HS-27A (cell line): ENCODE measurements at places on chromosomes 1 and 21.

DNA sequence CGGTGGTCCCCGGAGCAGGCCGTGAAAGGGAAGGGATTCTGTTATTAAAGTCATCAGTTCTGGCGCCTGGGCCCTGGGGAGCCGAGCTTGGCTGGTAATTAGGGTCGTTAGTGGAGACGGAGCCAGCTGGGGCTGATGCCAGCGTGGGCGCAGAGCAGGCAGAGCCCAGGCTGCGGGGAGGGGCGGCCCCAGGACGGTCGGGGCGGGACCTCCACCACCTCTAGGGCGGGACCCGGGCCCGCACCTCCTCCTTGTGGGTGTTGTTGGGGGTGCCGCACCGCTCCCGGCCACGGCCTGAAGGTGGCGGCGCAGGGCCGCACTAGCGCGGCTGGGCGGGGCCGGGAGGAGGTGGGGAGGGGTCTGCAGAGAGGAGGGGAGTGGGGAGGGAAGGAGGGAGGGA lies 470.6 kb downstream of the PTPRU start:
- DNase-seq: no peak

GRCh38 chr1:112264553-112264952 lies 131.5 kb upstream of the CTTNBP2NL start:
- no peak for DNase-seq

DNA sequence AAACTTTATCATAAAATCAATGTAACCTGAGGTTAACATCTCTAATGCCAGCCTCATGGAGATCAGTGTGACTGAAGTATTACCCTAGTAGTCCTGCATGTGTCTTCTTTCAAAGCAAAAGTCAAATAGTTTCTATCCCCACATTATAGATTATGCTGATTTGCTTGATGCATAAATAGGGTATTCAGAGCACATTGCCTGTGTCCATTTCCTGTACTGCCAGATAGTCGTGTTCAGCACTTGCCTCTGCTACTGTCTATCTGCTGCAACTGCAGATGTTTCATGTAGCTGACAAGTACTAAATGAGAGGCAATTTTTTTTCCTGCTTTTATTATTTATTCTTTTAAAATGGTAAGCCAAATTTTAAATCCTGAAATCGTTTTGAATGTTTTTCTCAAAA lies 348.7 kb downstream of the CHRM3 start:
- no peak for DNase-seq

DNA sequence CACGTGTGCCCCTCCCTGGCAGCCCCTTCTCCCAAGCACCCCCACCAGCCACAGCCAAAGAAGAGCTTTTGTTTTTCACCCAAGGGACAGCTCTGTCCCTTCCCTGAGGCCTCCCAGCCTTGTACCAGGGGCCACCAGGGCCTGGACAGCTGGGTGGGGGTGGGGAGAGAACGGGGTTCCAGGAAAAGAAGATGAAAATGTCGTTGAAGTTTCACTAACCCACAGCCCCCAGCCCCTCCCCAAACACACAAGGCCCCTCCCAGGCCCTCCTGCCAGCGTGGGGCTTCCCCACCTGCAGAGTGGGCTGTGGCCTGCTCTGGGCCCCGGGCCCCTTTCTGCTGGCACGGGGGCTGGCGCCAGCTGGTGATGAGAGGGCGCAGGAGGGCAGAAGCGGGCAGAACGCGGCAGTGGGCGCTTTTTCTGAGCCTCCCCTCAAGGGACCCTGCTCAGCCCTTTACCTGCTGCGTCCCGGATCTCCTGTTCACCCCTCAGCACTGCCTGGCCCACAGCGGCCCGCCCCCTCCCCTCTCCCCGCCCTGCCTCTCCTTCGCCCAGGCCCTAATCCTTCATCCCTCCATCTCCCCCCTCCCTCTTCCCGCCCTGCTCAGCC lies 5.5 kb upstream of the ANKRD65 start:
- no peak for DNase-seq

- no peak for DNase-seq
Observed at GRCh38 chr1:54994355-54994990, 4.3 kb upstream of the BSND start.

DNA sequence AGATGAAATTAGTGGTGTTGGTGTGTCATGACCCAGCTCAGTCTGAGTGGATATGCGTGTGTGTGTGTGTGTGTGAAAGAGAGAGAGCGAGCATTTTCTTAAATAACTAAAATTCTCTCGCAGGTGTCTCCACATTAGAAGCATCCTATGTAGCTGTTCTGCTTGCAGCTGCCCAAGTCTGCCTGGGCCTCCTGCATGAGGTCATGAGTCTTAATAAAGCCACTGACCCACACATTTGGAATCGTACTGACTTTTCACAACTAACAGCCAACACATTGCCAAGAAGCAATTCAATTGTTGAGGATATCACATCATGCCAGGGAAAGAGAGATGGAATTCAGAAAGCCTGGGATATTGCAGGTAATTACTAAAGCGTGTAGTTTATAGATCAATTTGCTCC lies 238.2 kb upstream of the AJAP1 start:
- DNase-seq: no peak

GRCh38 chr1:156853761-156854160 lies 5.2 kb downstream of the INSRR start:
- DNase-seq: no peak

DNA sequence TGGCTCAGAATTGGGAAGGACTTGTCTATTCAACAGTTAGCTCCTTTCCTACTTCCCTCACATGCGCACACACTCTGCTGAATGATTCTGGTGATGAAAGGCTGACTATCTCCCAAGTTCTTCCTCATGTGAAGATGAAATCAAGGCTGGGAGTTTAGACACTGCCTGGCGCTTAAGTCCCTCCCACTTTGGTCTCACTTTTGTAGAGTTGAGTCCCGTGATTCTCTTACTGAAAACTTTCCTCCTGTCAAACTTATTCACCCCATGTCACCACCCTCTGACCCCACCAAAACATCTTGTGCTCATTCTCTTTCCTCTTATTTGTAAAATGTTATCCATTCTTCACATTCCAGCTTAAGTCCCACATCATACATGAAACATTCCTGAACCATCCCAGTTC lies 8.4 kb upstream of the MRPS6 start:
- DNase-seq: peak; percentile 58

DNA sequence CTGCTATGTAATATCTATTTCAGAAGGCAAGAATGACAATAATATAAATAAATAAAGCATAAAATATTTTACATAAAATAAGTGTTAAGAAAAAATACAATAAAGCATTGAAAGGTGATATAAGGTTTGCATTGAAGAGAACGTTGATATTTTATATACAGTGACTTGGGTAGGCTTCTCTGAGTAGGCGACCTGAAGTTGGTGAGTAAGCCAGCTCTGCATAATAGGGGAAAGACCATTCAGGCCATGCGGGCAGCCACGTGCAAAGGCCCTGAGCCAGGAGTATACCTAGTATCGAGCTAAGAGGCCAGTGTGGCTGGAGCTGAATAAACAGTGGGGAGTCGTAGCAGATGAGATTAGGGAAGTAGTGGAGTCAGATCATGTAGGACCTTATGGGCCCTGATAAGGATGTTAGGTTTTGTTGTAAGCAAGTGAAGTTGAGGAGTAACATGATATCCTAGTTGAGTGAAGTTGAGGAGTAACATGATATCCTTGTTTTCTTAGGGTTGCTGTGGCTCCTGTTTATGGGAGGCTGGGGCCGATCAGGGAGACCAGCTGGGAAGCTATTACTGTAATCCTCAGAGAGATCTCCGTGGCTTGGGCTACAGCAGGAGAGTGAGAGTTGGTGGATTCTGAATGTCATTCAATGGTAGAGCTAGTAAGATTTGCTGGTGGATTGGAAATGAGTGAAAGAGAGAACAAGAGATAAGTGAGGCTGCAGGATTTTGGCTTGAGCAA lies 22.0 kb downstream of the KCNK1 start:
- no peak for DNase-seq

DNA sequence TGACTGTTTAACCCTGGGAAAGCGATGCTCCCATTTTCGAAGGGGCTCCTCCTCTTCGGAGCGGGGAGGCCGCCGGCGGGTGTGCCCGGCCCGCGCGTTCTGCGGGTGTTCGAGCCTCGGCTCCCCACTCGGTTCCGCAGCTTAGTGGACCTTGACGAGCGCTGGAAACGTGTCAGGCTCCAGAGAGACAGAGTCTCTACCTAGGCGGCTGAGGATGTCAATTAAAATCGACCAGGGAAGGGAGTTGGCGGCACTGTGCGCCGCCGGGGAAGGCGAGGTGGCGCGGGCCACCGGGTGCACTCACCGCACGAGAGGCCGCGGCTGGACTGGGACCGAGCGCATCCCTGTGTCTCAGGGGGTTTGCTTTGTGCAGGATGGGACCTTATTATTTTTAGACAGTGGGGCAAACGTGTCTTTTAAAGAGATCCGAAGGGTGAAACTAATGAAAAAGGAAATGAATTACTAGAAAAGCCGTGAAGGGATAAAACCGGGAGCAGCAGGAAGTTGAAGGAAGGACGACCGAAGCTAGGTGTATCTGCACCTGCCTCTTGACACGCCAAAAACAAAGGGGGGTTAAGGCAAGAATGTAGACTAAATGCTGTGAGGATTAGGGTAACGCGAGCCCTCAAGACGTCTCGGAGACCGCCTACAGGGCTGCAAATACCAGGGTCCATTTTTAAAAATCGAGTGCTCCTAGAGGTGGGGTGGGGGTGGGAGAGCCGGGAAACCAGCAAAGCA lies 5.6 kb downstream of the LHX4 start:
- DNase-seq: no peak

DNA sequence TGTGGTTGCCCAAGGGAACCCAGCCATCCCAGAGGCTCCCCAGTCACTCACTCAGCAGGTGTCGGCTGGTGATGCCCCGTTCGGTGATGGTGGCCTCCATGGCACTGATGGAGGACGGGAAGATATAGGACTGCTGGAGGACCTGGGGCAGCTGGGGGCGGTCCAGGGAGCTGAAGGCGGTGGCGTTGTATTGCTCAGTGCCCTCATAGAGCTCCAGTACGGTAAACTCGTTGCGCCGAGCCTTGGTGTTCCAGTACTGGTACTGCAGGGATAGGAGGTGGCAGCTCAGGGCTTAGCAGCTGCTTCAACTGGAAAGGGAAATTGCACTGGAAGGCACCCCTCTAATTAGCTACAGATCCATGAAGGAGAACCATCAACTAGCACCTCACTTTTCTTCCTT lies 12.5 kb upstream of the UBR4 start:
- no peak for DNase-seq

DNA sequence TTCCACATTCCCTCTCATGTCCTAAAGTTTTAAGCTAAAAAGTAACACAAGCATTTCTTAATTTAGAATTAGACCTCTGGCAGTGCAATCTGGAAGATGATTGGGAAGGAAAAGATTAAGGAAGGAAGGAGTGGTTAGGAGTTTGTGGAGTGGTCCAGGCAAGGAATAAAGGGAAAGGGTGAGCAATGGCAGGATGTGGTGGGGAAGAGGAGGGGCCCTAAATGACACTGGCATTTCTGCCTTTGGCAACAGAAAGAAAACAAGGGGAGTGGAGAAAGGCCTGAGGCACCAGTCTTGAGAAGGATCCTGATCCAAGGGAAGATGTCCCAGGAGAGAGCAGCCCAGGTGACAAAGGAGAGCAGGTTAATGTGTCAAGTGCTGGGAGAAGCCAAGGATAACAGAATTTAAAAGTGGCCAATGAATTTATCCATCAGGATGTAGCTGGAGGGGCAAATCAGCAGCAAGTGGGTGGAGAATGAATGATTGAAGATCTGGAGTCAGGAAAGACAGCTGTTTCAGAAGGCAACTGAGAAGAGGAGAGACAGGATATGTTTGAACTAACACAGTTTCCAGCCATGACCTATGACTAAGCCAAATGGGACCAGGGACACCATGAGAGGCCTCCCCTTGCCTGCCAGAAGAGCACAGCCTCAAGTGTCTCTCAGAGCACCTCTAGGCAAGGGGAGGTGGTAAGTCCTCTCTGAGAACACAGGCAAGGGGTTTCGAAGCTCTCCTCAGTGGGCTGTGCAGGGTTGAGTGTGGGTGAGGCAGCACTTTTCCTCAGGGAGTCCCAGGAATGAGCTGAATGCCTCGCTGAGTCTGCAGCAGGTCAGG lies 20.9 kb upstream of the LY9 start:
- no peak for DNase-seq

- DNase-seq: no peak
Observed at GRCh38 chr1:235867903-235868469, 1.3 kb upstream of the LYST start.

DNA sequence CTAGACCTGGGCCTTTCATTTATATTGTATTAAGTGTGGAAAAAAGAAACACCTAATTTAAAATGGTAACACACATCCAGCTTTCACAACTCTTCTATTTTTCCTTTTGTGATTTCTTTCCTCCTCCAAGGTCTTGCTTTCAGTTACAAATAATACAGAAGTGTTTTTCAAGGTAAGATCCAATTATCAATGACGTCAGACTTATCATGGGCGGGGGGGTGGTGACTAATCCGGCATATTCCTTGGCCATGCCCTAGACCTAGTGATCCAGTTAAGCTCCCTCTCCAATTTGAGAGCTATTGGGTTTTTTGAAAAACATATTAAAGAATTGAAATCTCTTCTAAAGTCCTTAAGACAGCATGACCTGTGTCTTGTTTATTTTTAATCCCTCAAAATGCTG lies 669.9 kb upstream of the NR5A2 start:
- no peak for DNase-seq

DNA sequence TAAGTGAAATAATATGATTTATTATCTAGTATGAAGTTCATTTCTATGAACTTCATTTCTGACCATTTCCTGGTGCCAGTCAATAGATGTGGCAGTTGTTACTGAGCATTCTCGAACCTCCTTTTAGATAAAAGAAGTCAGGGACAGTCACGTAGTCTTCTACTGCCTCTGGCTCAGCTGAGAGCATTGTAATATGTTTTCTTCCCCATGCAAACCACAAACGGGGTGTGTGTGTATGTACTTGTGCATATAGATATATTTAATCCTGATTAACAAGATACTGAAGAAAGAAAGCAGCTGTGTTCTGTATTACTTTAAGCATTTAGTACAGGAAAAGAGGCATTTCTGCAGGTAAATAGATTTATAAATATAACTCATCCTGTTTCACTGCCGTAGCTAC lies 21.6 kb downstream of the ZNF684 start:
- DNase-seq: no peak

GRCh38 chr1:155463865-155464650 lies 98.5 kb downstream of the ASH1L start:
- no peak for DNase-seq

GRCh38 chr1:57858740-57859139 lies 434.9 kb upstream of the DAB1 start:
- DNase-seq: no peak

DNA sequence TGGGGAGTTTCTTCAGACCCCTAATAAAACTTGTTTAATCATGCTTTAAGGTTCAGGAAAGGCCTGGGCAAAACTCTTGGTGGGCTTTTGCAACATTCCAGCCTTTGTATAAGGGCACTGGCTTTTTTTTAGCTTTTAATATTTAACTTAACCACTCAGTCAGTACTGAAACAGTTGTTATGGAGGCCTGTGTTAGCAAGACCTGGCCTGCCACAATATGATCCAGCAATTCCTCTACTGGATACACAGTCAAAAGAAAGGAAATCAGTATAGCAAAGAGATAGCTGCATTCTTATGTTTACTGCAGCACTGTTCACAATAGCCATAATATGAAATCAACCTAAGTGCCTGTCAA lies 75.1 kb upstream of the COG2 start:
- DNase-seq: no peak

- DNase-seq: no peak
Observed at GRCh38 chr1:2962946-2963345, 58.3 kb upstream of the ACTRT2 start.

- DNase-seq: no peak
Observed at GRCh38 chr1:153541641-153542590, 1.2 kb upstream of the S100A5 start.
